ENCODE measurements at places on chromosomes 16 and 17.

GRCh38 chr16:23156946-23157460, 7.8 kb upstream of the USP31 start:
- DNase-seq: no peak

DNA sequence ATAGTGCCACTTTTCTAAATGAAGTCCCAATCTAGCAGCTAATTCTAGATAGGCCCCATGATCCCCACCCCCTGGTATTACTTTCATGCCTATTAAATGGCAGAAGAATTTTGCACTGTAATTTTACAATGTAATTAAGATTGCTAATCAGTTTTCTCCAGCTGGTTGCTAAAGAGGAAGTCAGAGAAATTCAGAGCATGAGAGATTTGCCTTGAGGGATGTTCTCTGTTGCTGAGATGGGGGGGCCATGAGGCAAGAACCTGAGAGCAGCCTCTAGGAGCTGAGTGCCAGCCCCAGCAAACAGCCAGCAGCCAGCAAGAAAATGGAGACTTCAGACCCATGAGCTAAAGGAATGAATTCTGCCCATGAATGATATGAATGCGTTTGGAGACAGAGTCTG, 38.9 kb downstream of the SHCBP1 start:
- no peak for DNase-seq

DNA sequence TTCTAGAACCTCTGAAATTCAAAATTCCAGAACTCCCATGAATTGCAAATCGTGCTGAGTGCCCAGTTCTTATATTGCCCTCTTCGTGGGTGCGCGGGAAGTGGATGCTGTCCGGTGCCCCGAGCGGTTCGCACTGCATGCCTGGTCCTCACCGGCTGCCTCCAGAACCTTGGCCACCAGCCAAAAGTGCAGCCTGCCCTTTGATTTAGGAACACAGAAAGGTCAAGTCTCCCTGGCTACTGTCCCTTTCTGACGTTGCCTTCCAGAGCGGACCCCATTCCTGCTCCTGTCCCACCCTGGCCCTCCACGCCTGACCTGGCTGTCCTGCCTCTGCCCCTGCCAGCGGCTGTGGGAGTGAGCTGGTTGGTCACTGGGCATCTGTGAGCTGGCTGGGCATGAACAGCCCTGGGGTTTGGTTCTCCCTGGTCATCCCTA, 9.7 kb downstream of the NEUROD2 start:
- no peak for DNase-seq

DNA sequence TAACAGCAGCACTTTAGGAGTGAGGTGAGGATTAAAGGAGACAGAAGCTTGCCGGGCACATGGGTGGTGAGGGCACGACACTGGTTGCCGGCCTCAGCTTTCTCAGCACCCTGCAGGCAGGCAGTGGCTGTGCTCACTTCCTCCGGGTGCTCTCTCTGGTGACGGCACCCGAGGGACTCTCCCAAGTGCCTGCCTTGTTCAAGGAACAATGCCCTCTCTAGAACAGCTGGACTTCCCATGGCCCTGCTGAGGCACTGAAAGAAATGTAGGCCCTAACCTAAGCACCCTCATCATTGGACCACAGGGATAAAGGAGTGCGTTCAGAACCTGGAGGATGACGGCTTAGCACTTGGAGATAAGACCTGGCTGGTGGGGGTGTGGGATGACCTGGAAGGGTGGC, 72.7 kb downstream of the N4BP1 start:
- DNase-seq: no peak

- DNase-seq: no peak
These were observed 20.5 kb downstream of the MPHOSPH6 start for GRCh38 chr16:82149536-82149935.

DNA sequence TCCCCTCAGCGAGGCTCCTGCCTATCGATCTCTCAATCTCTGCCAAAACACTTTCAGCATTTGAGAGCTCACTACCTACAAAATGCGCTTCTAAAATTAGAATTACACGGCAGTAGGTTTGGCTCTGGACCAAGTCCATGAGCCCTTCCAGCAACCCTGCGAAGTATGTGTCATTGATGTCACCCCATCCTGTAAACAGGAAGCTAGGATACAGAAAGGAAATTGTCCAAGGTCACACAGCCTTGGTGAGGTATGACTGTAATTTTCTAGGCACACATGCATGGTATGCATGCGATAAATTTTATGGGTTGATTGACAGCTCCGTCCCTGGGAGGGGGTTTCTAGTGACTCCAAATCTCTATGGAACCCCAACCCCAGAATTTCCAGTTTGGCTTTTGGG, 330.3 kb upstream of the CDH5 start:
- DNase-seq: no peak

DNA sequence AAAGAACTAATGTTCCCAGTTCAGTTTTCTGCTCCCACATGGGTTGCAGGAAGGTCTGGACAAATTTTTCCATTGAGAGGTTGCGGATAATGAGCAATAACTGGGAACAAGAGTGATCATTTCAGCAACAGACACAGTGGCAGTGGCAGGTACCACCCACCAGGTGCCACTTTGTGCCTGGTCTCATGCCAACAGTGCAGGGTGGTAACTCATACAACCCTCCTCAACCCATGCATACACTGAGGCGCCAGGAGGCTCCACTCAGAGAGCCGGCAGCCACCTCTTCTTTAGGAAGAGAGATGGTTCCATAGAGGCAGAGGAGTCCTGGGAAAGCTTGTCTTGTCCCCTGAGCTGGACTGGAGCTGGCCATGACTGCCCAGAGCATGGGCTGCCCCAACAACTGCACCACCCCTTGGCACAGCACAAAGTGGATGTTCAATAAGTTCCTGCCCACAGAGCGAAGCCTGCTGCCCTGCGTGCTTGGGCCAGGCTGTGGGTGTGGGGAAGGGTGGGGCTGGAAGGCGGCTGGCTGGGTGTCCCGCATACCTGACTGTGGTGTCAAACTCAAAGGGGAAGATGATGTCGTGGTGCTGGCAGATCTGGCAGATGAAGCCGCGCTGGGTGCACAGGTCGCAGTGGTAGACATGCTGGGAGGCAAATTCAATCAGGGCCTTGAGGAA, 6.4 kb upstream of the ARHGAP27 start:
- DNase-seq: no peak

GRCh38 chr16:84763164-84763563, 56.6 kb upstream of the CRISPLD2 start:
- DNase-seq: no peak

- no peak for DNase-seq
These were observed 23.8 kb downstream of the EPN2 start for GRCh38 chr17:19260958-19261357.

GRCh38 chr17:43609613-43610385, 51.9 kb downstream of the MEOX1 start:
- DNase-seq: no peak

DNA sequence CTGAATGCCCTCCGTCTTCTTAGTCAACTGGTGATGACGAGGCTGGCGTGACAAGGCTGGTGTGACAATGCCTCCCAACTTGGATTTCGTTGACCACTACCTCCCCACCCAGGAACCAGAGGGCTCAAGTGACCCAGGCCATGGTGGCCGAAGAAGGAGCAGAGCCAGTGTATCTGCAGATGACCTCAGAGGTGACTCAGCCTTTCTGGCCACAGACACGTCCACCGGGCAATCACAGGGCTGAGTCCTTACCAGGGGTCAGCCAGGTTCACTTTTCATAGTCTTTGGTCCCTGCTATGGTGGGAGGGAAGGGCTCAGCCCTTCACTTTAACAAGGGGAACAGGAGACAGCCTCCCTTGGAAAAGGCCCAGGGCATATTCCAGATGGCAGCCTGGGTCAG, 116.3 kb downstream of the MAF start:
- no peak for DNase-seq

DNA sequence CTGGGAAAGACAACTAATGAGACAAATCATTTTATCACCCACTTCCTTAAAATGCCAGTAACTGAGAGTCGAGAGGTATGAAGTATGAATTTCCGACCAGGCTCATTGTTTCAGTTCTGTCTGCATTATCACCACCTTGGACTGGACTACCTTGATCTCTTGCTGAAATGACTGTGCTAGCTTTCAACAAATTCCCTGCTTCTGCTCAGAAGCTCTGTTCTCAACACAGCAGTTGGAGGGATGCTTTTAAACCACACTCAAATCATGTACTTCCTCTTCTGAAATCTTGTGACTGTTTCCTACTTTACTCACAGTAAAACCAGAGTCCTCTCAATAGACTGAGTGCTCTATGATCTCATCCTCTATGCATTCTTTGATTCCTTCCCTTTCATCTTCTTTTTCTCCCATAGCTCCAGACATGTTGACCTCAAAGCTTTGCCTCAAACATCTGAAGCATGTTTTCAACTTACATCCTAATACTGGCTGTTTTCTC, 195.8 kb downstream of the KCNJ2 start:
- no peak for DNase-seq

DNA sequence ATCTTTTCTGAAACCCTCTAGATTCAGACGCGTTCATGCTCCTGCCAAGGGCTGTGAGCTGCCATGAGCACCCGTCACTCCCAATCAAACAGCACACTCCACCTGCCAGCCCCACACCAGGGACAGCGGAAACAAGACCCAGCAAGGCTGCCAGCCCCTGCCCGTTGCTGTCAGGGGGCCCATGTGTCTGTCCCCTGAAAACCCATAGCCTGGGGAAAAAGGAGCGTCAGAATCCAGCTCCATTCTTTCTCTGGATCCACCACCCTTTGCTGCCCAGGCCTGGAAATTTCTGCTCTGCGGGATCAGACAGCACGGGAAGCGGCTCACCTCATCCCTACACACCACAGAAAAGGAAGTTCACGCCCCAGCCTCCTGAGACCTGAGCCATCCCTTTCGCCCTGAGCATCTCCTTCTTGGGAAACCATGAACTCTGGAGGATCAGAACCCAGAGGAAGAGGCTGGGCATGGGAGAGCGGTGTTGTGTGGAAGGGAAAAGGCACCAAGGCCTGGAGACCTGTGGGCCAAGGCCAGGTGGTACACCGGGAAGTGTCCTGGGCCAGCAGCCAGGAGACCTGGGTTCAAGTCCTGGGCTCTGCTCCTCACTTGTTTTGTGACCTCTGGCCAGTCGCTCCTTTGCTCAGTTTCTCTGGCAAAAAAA, 51.5 kb upstream of the RCVRN start:
- no peak for DNase-seq

DNA sequence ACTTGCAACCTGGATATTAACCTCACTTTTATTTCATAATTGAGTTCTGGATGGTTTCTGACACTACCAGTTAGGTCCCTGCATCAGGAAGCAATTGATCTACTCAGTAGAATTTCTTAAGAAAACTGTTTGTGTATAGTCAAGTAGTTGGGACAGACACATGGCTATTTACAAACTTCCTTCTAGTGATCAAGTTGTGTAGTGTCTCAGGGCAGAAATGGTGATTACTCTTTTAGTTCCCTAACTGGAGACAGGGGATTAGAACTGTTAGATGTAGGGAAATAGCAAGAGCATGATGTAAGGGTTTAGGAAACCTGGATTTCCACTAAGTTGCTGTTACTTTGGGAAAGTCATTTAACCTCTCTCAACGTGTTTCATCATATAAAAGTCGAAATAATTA, 30.4 kb downstream of the TMEM100 start:
- DNase-seq: no peak

DNA sequence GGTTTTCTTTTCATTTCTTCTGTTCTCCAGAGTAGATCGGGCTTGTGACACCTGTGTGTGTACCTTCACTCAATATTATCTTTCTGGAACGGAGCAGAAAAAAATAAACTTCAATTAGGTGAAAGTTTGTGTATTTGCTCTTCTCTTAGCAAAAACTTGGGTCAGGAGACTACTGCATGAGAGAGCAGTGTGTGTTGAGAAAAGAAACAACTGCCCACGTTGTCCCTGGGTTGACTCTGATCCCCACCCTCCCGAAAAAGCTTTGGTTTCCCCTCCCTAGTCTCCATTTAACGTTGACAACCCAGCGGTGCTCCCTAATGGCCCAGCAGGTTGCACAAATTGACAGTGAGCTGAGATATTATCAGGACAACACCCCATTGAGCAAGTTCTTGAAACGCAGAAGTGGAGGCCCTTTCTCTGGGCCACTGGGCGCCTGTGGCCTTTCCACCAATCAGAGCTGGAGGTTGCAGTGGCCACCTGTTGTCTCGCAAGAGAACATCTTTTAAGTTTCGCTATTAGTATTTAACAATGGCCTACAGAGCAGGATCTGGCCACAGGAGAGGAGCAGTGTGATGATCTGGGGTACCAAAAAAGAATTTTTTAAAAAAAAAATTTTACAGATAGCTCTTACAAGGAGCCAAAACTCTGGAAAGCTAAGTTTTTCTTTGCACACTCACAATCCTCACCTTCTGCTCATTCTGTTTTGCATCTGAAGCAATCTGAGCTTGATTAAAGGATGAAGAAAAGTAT, 1.5 kb upstream of the TOX3 start:
- DNase-seq: no peak

DNA sequence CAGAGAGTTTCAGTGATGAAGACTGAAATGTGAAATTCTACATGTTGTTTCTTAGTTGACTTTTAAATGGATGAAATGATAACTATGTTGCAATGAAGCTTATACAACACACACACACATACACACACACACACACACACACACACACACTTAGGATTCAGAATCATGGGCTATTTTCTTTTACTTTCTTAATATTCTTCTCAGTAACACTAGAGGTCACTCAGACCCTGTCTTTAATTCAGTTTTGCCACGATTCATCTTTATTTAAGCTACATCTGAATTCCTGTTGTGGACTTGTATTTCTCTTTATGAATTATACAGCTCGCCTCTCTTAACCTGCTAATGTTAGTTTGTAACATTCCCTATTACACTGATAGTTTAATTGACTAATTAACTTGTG, 109.6 kb upstream of the GOT2 start:
- DNase-seq: no peak

- no peak for DNase-seq
These were observed 16.5 kb downstream of the SLC16A3 start for GRCh38 chr17:82245134-82246039.

DNA sequence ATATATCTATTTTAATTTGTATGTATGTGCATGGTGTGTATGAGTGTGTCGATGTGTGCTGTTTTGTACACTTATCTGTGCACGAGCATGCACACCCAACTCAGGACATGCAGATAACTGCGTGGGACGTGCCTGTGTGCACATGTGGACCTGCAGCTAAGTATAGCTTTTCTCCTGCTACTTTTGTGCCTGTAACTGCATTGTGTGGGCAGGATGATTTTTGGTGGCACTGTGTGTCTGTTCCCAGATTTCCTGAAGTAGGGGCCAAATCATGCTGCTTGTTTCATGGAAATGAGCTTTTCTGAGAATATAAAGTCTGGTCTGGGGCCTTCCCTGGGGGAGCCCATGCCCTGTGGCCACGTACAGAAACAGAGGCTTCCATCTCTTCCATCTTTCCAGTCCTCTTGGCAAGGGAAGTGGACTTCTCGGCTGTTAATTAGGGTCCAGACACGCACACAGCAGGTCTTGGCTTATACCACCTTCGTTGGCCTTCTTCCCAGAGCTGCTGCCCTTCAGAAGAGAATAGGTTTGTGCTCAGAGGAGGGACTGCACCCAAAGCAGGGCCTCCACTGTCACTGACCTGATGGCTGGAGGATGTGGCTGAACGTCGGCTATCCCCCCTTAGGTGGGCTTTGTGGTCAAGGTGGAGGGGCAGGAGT, 30.2 kb downstream of the SPNS3 start:
- no peak for DNase-seq

All from 8988T (cell line).